ENCODE measurements at places on chromosomes 1 and 21. TPM values are rescaled to one million over a fixed set of nuclear protein-coding genes. Genes with fewer than 3 reads are reported as not detected.

DNA sequence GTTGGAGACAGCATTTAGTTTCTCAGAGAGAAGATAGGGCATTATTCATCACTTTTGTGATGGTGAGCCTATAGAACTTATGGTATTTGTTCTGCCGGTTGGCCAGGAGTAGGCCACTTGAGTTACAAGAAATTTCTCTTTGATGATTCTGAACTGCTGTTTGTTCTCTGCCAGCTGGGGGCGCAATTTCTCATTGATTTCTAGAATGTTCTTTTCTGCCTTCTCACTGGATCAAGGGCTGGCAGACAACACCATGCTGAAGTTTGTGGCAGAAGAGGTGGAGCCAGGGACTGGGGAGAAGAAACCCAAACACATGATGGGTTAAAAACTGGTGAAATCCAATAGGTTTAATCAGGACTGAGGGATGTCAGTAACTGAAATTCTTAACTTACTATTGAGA, 360.6 kb downstream of the FAM72C start:
- no peak overlapping the region for H3K27ac ChIP-seq
- H3K4me3 ChIP-seq = no peak overlapping the region

DNA sequence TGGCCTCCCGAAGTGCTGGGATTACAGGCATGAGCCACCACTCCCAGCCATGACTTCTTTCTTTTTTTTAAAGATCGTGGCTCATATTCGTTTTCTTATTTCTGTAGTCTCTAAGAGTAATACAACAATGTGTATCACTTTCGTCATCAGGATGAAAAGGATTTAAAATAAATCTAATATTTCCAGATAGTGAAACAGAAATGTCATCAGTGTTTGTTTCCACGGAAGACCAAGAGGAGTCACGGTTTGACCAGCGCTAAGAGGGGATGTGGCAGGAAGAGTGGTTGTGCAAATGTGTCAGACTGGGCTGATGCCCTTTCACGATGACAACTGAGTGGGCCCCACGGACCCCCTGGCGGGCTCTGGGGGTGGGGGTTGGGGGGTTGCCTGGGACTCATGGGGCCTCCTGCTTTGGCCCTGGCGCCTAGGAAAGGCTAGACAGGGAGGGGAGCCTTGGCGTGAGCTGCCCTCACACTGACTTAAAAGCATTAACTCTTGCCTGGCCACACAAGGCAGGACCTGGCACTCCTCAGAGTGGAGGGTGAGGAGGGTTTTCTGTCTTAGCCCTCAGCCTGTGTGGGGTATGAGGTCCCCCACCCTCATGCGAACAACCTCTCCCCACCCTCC, 8.4 kb downstream of the SOX13 start:
- no peaks in the 10 kb centered on the region for H3K27me3 ChIP-seq
- peaks cover 47% of the 10 kb centered on the region for H3K4me1 ChIP-seq
- no peak overlapping the region for H3K4me3 ChIP-seq

DNA sequence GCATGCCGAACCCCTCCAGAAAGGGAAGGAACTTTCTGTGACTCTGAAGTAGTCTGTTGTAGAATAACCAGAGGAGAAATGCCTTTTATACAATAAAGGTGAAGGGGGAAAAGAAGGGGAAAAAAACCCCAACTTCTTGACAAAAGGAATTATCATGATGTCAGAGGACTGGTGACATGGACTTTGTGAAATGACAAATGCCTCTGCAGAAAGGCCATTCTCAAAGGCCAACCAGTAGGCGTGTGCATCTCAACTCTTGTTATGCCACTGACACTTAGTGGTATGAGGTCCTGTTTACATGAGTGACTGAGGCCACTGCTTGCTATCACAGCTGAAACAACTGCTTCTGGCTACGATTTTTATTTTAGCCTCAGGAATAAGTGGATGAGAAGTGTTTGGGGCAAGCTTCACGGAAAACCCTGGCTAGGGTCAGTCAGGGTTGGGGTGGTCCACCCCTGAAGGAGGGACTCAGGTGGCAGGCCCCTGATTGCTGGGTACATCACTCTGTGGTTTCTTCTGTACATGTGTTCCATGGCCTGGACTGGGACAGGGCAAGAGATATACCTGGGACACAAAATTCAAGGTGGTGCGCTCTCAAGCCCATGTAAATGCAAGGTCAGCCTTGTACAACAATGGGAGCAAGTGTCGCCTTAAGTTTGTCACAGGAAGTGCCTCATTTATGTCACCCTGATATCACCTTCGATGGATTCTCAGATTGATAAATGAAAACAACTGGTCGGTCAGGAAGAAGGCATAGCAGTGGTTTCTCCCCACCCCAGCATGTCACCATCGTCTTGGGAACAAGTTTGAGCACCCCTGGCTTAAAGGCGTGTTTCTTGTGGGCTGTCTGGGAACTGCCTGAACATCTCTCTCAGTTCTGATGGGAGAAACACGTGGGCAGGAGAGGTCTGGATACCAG, 12.4 kb downstream of the RUNX1 start:
- no peaks in the 10 kb centered on the region for H3K36me3 ChIP-seq
- H3K4me1 ChIP-seq = peaks cover 19% of the 10 kb centered on the region
- H3K27me3 ChIP-seq = no peaks in the 10 kb centered on the region
- DNase-seq = no peak
- no peak overlapping the region for H3K4me3 ChIP-seq
- H3K27ac ChIP-seq = no peak overlapping the region

PIGR gene
- not detected for total RNA-seq

DNA sequence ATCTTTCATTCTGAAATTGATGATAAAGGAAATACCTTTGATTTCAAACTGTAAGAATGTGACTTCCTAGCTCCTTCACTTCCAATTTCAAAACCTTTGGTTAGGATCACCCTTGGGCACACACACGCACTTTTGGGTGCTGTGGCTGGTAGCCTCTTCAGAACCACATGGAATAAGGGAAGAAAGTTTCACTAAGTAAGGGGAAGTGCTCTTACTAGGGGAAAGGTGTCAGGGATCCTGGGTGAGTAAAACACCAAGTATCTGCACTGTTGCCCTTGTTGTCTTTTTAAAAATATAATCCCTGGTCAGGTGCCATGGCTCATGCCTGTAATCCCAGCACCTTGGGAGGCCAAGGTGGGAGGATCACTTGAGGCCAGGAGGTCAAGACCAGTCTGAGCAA, 132.4 kb downstream of the SDCCAG8 start:
- DNase-seq = no peak
- no peaks in the 10 kb centered on the region for H3K27me3 ChIP-seq
- H3K4me3 ChIP-seq = no peak overlapping the region

GRCh38 chr1:92484472-92485380, 2.0 kb downstream of the GFI1 start:
- H3K4me3 ChIP-seq = peak overlapping the region; percentile 50
- no peaks in the 10 kb centered on the region for H3K36me3 ChIP-seq
- peak; percentile 25 for DNase-seq
- H3K27ac ChIP-seq = no peak overlapping the region
- H3K4me1 ChIP-seq = no peaks in the 10 kb centered on the region

DNA sequence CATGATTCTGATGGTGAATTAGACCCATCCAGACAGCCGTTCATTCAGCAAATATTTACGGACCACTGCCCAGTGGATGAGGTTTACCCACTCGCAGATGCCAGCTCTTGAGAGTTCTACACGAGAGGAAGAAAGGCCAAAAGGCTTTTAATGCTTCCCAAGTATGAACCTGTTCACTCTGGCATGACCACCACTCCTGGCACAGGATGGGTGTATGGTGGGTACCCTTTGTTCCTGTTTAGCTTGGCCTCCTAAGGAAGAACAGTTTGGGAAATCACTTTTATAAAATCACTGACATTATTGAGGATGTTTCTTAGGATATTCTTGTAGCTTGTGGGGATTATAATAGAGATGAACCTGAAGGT, 67.2 kb downstream of the HMGB4 start:
- no peak overlapping the region for H3K4me3 ChIP-seq
- H3K27ac ChIP-seq = no peak overlapping the region
- H3K4me1 ChIP-seq = no peaks in the 10 kb centered on the region
- H3K36me3 ChIP-seq = no peaks in the 10 kb centered on the region
- DNase-seq = no peak

- H3K36me3 ChIP-seq = no peaks in the 10 kb centered on the region
- peak overlapping the region; percentile 98 for H3K27ac ChIP-seq
Observed at GRCh38 chr1:24373044-24373443, 40.5 kb downstream of the STPG1 start.

GRCh38 chr1:31797216-31797615, 18.6 kb downstream of the SPOCD1 start:
- no peaks in the 10 kb centered on the region for H3K27me3 ChIP-seq
- no peaks in the 10 kb centered on the region for H3K4me1 ChIP-seq
- no peak overlapping the region for H3K4me3 ChIP-seq
- no peak for DNase-seq

DCST1 gene
- total RNA-seq = not detected

KISS1 gene
- total RNA-seq = 2.9 TPM

GRCh38 chr1:221747839-221748238, 6.0 kb upstream of the DUSP10 start:
- DNase-seq = no peak
- no peak overlapping the region for H3K27ac ChIP-seq
- 0 out of 2 replicates have a peak, but pooled peaks cover 7% of the 10 kb centered on the region for H3K4me1 ChIP-seq
- no peaks in the 10 kb centered on the region for H3K27me3 ChIP-seq

TMEM39B gene
- 9.8 TPM for total RNA-seq

ITSN1 gene
- 98.4 TPM for total RNA-seq

- H3K4me3 ChIP-seq = no peak overlapping the region
- no peaks in the 10 kb centered on the region for H3K27me3 ChIP-seq
- H3K4me1 ChIP-seq = no peaks in the 10 kb centered on the region
- no peak for DNase-seq
- no peak overlapping the region for H3K27ac ChIP-seq
Observed at GRCh38 chr1:78790174-78790573, 140.5 kb downstream of the IFI44 start.

DNA sequence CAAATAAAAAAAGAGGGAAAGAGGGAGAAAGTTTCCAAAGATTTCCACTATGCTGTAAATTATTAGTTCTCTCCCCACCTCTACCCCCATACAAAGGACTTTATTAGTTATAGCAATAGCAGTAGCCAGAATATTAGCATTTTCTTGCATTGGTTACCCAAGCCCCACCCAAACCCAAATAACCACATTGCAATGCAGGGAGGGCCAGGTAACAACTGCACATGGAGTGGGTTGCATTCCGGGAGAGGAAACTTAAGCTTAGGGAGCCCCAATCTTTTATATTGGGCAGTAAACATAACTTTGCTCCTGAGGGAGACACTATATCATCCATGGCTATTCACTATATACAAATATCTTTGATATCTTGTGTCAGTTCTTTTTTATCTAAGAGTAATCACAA, 6.0 kb downstream of the ADIPOR1 start:
- H3K4me3 ChIP-seq = no peak overlapping the region
- no peak for DNase-seq
- peaks cover 1% of the 10 kb centered on the region for H3K36me3 ChIP-seq
- H3K27ac ChIP-seq = no peak overlapping the region
- H3K4me1 ChIP-seq = peaks cover 17% of the 10 kb centered on the region

NBPF14 gene
- total RNA-seq = 14.5 TPM

GRCh38 chr1:176338877-176339276, 124.1 kb upstream of the PAPPA2 start:
- no peak overlapping the region for H3K27ac ChIP-seq
- no peaks in the 10 kb centered on the region for H3K27me3 ChIP-seq

GRCh38 chr1:1433804-1434130, 1.7 kb upstream of the VWA1 start:
- H3K27me3 ChIP-seq = no peaks in the 10 kb centered on the region
- no peak overlapping the region for H3K4me3 ChIP-seq
- H3K4me1 ChIP-seq = peaks cover 74% of the 10 kb centered on the region

CFHR1 gene
- total RNA-seq = not detected

OR2AK2 gene
- total RNA-seq = not detected

DNA sequence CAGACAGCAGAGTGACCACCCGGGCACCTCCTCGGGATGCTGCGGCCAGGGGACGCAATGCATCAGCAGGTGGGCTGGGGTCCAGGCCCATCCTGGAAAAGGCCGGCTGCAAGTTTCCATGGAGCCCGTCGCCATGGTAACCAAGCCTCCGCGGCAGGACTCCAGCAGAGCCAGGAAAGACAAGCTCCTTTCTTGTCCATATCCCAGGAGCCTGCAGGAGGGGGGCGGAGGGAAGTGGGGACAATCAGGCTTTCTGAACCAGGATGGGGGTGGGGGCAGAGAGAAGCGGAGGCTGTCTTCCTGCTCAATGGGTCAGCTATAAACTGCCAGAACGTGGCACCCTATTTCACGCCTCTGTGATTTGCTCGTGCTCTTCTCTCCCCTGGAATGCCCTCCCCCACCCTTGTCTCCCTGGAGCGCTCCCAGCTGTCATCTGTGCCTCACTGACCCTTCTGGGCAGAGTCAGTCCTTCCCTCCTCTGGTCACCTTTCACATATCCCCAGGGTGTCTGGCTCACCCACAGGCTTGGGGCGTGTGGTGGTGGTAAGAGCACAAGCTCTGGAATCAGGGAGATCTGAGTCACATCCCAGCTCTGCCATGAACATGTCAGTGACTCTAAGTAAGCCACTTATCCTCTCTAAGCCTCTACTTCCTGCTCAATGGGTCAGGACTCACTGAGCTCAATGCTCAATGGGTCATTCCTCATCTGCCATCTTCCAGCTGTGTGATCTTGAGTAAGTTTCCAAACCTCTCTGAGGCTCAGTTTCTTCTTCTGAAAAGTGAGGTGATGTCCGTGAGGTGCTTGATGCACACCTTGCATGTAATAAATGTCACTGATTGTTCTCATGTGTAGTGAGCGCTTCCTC, 58.9 kb upstream of the LAPTM5 start:
- no peak overlapping the region for H3K27ac ChIP-seq
- no peaks in the 10 kb centered on the region for H3K36me3 ChIP-seq
- H3K4me1 ChIP-seq = no peaks in the 10 kb centered on the region
- no peak for DNase-seq
- no peak overlapping the region for H3K4me3 ChIP-seq
- no peaks in the 10 kb centered on the region for H3K27me3 ChIP-seq

DNA sequence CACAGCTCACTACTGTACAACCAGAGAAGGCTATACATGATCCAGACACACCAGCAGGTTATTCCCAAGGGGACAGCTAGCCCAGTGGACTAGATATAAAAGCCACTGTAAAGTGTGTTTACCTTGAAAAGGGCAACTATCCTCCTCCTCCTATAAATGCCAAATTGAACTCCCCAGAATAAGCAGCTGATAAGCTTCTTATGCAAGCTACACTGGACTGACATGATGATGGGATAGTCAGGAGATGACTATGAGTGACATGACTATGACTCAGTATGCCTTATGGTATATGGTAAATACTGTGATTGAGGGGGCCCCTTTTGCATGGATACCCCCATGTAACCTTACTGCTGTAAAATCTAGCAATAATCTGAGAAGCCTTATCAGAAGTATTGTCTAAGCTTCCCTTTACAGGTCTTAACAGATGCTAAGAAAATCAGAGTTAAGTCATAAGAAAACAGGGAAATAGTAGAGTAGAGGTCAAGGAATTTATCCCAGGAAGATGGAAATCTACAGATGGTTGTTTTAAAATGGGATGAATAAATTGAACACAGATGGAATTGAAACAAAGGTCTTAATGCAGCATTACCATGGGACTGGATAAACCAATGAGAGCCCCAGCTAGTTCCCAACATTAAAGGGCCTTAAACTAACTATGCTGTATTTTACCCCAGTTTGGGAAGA, 55.8 kb downstream of the TRIM33 start:
- no peak overlapping the region for H3K4me3 ChIP-seq
- peaks cover 40% of the 10 kb centered on the region for H3K4me1 ChIP-seq
- no peaks in the 10 kb centered on the region for H3K36me3 ChIP-seq
- H3K27ac ChIP-seq = no peak overlapping the region
- H3K27me3 ChIP-seq = no peaks in the 10 kb centered on the region
- DNase-seq = no peak
